ENCODE measurements at places on chromosomes 5 and 9.

DNA sequence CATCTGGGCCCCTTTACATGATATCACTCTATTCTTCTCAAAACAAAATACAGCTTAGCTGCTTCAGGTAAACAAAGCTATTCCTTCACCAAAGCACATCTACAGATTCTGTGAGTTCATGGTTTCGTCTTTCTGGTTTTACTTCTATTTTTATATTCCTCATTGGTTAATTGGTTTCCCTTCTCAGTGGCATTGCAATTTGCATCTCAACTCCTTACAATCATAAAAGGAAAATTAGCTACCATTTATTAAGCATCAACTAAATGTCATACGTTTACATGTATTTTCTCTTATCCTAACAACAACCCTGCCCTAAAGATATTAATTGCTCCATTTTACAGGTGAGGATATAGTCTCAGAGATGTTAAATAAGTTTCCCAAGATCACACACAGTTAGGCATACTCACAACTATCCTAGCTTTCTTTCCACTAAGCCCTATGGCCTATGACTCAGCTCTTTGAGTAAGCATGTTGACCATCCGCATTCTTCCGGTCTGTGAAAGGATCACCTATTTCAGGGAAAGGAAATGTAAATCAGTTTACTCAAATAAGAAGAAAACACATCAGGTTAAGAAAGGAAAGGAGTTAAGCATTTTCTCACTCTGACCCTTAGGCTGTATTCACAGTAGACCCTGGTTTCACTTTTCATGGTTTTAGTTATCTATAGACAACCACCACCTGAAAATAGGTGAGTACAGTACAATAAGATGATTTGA, 146.1 kb downstream of the CAAP1 start:
- no peaks in the 10 kb centered on the region for H3K36me3 ChIP-seq
- no peaks in the 10 kb centered on the region for H3K27me3 ChIP-seq
- H3K27ac ChIP-seq: peak overlapping the region; percentile 14
- no peak for DNase-seq
- peaks cover 6% of the 10 kb centered on the region for H3K4me1 ChIP-seq

GRCh38 chr9:108205276-108205675, 650.5 kb downstream of the ACTL7B start:
- no peak overlapping the region for H3K27ac ChIP-seq
- H3K27me3 ChIP-seq: no peaks in the 10 kb centered on the region
- no peak for DNase-seq
- H3K4me3 ChIP-seq: no peak overlapping the region
- no peaks in the 10 kb centered on the region for H3K36me3 ChIP-seq

GRCh38 chr5:35622974-35623373, 5.3 kb downstream of the SPEF2 start:
- no peak for DNase-seq
- no peaks in the 10 kb centered on the region for H3K36me3 ChIP-seq
- no peak overlapping the region for H3K4me3 ChIP-seq
- no peaks in the 10 kb centered on the region for H3K27me3 ChIP-seq
- no peaks in the 10 kb centered on the region for H3K4me1 ChIP-seq
- H3K27ac ChIP-seq: no peak overlapping the region

- no peaks in the 10 kb centered on the region for H3K27me3 ChIP-seq
- no peaks in the 10 kb centered on the region for H3K36me3 ChIP-seq
- no peak overlapping the region for H3K27ac ChIP-seq
These were observed 321.1 kb downstream of the ARRDC3 start for GRCh38 chr5:91061946-91062562.

DNA sequence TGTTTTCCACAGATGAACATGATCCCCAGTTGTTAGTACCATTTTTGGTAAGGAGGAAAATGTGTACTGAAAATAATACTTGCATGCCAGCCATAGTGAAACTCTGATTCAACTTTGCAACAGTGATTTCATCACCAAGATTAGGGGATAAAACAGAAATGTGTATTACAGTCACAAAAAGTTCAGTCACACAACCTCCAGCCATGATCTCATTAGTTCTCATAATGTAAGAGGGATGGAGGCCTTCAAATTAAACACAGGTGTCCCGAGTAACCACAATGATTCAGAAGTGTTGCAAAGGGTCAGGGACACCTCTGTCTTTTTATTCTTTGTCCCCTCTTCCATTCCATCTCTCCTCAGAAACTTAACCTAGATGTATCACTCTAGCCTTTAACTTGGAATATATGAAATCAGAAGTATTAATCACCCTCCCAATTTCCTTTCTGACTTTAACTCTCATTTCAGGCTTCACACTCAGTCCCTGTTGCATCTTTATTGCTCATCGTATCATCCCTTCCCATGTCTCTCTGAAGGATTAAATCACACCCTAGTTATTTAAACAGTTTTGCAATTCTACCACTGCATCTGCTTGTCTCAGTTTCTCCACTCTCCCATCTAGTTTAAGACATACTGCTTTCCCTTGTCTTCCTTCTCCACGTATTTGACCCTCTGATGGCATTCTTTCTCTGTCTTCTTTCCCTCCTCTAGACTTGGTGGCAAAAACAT, 291.2 kb downstream of the ADAMTS6 start:
- no peak overlapping the region for H3K4me3 ChIP-seq
- H3K4me1 ChIP-seq: peaks cover 38% of the 10 kb centered on the region
- H3K27me3 ChIP-seq: no peaks in the 10 kb centered on the region

GRCh38 chr9:137277329-137278041, at the start of gene TOR4A:
Gene TOR4A, plus strand, starts transcription at chr9:137277726. Its CDS starts 964 bp downstream, at chr9:137278690.
- peaks cover 34% of the 10 kb centered on the region for H3K36me3 ChIP-seq
- H3K4me1 ChIP-seq: peaks cover 18% of the 10 kb centered on the region
- peak within 1 kb of the TSS; percentile 81 for H3K4me3 ChIP-seq
- H3K27me3 ChIP-seq: no peaks in the 10 kb centered on the region
- H3K27ac ChIP-seq: peak within 1 kb of the TSS; percentile 88

Data from RWPE2 (cell line).